Progenitor cell of endocrine pancreas (in vitro differentiated cells): ENCODE measurements at places on chromosomes 12 and 14.

- H3K36me3 ChIP-seq = no peaks in the 10 kb centered on the region
- no peak overlapping the region for H3K4me3 ChIP-seq
- peaks cover 13% of the 10 kb centered on the region for H3K27me3 ChIP-seq
- DNase-seq = no peak
- H3K4me1 ChIP-seq = peaks cover 18% of the 10 kb centered on the region
Measured at GRCh38 chr12:124298685-124299410, 4.0 kb downstream of the RFLNA start.

DNA sequence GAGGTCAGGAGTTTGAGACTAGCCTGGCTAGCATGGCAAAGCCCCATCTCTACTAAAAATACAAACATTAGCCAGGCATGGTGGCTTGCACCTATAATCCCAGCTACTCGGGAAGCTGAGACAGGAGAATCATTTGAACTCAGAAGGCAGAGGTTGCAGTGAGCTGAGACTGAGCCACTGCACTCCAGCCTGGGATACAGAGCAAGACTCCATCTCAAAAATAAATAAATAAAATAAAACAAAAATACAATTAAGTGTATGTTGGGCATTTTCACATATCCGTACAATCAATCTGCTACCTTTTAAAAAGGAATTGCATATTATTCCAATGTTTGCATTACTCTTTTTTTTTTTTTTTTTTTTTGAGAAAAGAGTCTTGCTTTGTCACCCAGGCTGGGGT is 47.7 kb upstream of the HECTD1 start:
- DNase-seq = no peak
- no peak overlapping the region for H3K4me3 ChIP-seq
- no peaks in the 10 kb centered on the region for H3K36me3 ChIP-seq
- no peaks in the 10 kb centered on the region for H3K27me3 ChIP-seq
- no peak overlapping the region for H3K27ac ChIP-seq

DNA sequence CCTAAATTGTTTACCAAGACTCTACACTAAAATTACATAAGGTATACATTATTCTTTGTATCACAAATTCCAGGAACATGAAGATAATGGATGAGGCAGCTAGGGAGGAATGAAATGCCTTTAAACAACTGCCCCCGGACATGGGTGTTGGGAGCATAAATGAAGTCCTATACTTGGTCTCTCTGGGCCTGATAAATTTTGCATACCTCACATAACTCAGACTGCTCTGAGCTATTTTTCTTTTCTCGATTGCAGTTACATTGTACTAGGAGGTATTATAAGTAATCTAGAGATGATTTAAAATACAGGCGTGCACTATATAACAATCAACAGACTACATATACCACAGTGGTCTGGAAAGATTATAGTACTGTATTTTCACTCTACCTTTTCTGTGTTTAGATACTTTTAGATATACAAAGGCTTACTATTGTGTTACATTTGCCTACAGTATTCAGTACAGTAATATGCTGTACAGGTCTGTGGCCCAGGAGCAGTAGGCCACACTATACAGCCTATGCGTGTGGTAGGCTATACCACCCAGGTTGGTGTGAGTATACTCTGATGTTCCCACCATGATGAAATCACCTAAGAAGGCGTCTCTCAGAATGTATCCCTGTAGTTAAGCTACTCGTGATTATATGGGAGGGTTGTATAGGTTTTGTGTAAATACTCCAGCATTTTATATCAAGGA is 14.3 kb downstream of the FNTB start:
- no peaks in the 10 kb centered on the region for H3K27me3 ChIP-seq
- no peak overlapping the region for H3K27ac ChIP-seq
- no peaks in the 10 kb centered on the region for H3K36me3 ChIP-seq
- DNase-seq = no peak
- H3K4me3 ChIP-seq = no peak overlapping the region
- peaks cover 6% of the 10 kb centered on the region for H3K4me1 ChIP-seq

GRCh38 chr14:95207475-95208233 is 50.3 kb upstream of the DICER1 start:
- no peak overlapping the region for H3K4me3 ChIP-seq
- no peaks in the 10 kb centered on the region for H3K27me3 ChIP-seq
- H3K4me1 ChIP-seq = peaks cover 11% of the 10 kb centered on the region
- peaks cover 23% of the 10 kb centered on the region for H3K36me3 ChIP-seq

DNA sequence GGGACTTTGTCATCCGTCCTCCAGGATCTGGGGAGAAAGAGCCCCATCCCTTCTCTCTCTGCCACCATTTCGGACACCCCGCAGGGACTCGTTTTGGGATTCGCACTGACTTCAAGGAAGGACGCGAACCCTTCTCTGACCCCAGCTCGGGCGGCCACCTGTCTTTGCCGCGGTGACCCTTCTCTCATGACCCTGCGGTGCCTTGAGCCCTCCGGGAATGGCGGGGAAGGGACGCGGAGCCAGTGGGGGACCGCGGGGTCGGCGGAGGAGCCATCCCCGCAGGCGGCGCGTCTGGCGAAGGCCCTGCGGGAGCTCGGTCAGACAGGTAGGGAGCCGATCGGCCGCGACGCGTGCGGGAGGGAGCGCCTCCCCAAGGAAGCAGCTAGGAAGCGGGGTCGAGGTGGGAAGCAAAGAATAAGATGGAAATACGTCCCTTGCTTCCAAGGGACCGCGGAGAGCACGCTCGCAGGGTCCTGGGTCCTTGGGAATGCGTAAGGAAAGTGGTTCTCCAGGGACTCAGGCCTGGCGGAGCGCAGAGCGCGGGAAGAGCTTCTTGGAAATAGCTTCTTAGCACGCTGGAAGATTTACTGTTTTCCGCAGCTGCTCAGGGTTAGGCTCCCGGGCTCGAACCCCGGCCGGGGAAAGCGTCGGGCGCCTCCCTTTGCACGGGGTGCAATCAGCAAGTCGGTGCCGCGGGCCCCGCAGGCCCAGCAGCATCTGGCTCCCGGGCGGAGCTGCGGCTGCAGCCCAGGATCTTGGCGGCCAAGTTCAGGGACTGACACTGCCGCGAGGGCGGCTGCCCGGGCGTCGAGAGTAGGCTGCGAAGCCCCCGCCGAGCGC is 457 bp downstream of the SOCS2 start:
- H3K27ac ChIP-seq = peak overlapping the region; percentile 88
- peaks cover 3% of the 10 kb centered on the region for H3K36me3 ChIP-seq
- DNase-seq = peak; percentile 32
- peaks cover 31% of the 10 kb centered on the region for H3K27me3 ChIP-seq

DNA sequence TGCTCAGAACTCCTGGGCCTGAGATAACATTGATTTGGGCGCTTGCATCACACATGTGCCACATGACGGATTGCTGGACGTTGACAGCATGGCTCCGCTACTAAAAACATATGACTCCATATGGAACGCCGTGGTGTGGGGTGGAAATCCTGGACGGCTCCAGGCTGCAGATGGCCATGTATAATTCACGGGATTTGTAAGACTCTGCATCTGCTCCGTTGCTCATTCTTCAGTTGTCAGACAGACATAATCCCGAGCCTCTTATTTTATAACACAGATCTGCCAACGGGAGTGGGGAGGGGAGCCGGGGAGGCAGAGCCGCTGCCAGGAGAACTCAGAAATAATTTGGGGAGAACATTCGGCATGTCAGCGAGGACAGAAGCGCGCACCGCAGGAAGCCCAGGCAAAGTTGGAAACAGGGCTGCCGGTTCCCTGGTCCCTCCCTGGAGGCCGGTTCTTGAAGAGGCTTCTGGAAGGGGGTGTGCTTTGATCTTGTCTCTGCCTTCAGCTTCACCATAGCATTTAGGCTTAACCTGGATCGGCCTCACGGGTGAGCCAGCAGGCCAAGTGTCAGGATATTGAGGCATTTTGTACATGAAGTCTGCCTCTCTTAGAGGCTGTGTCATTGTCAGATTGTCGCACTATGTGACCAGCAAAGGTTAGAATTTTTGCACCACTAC is 45.8 kb upstream of the MYL2 start:
- H3K27ac ChIP-seq = no peak overlapping the region
- no peak for DNase-seq
- H3K27me3 ChIP-seq = peaks cover 27% of the 10 kb centered on the region
- H3K36me3 ChIP-seq = no peaks in the 10 kb centered on the region
- no peaks in the 10 kb centered on the region for H3K4me1 ChIP-seq

DNA sequence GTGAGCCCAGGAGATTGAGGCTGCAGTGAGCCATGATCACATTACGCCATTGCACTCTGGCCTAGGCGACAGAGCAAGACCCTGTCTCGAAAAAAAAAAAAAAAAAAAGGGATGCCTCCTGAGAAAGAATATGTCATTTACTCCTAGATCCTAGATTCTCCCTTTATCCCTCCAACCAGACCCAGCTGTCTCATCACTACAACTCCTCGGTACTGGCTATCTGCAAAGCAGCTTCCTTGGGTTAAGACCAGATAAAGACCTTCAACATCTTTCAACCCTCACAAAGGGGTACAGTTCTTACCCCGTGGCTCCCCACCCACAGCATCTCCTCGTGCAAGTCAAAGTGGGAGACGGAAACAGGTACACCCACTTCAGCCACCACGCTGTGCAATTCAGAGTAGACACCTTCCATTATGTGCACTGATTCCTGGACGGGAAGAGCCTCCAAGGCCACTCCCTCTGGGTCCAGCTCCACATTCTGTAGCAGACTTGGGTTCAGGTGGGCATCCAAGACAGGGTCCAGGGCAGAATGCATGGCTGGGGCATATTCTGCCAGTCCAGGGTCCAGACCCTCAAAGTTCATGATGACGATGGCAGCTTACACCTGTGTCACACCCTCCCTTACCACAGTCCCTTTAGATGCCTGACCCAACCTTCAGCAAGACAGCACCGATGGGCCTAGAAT is 1.1 kb downstream of the PAN2 start:
- no peak for DNase-seq
- H3K4me3 ChIP-seq = peak overlapping the region; percentile 89
- H3K36me3 ChIP-seq = no peaks in the 10 kb centered on the region
- H3K27ac ChIP-seq = peak overlapping the region; percentile 99
- H3K4me1 ChIP-seq = peaks cover 11% of the 10 kb centered on the region

- no peak overlapping the region for H3K4me3 ChIP-seq
- no peak overlapping the region for H3K27ac ChIP-seq
- peaks cover 2% of the 10 kb centered on the region for H3K36me3 ChIP-seq
- no peak for DNase-seq
Measured at GRCh38 chr12:77555074-77555473, 275.6 kb upstream of the NAV3 start.

DNA sequence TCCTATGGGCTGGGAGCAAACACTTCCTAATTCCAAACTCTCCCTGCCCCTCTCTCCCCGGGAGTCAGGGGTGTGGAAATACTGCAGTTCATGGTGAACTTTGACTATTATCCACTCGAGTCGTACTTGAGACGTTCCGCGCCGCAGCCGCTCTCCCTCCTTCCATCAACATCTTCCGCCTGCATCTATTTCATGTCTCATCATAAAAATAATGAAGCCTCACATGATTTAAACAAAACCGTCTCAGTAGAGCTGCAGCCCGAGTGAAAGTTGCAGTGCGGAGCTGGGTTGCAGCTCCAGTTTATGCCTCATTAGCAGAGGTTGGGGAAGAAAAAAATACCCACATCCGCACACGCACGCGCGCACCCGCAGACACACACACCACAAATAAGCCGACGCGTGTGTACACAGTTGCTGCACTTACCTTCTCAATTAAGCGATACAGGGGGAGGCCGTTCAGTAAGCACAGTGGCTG is 283 bp downstream of the LMO3 start:
- H3K36me3 ChIP-seq = no peaks in the 10 kb centered on the region
- H3K27me3 ChIP-seq = peaks cover 39% of the 10 kb centered on the region
- DNase-seq = no peak
- H3K4me3 ChIP-seq = peak overlapping the region; percentile 86
- peak overlapping the region; percentile 88 for H3K27ac ChIP-seq

DNA sequence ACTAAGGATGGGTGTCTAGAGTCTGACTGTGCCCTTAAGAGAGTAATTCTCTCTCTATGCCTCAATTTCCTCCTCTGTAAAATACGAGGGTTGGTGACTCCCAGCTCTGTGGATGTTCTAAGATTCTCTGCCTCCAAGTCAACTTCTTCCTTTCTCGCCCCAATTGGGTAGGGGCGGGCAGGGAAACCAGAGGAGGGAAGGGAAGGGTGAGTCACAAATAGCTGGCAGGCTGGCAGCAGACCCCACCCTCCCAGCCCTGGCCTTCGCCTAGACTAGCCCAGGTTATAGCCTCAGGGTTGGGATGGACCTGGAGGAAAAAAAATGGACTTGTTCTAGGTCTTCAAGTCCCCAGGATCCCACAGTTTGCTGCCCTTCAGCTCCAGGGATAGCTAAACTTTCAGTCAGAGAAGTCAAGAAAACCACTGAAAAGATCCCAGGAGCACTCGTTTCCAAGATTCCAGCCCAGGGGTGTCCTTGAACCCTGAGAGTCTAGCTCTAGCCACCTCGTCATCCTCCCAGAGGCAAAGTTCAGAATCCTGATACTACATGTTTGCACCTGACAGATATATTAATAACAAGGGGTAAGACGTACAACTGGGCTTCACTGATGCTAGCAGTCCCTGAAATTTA is 2.3 kb downstream of the DGKA start:
- peaks cover 61% of the 10 kb centered on the region for H3K27me3 ChIP-seq
- no peak overlapping the region for H3K4me3 ChIP-seq
- no peaks in the 10 kb centered on the region for H3K36me3 ChIP-seq
- peaks cover 16% of the 10 kb centered on the region for H3K4me1 ChIP-seq

DNA sequence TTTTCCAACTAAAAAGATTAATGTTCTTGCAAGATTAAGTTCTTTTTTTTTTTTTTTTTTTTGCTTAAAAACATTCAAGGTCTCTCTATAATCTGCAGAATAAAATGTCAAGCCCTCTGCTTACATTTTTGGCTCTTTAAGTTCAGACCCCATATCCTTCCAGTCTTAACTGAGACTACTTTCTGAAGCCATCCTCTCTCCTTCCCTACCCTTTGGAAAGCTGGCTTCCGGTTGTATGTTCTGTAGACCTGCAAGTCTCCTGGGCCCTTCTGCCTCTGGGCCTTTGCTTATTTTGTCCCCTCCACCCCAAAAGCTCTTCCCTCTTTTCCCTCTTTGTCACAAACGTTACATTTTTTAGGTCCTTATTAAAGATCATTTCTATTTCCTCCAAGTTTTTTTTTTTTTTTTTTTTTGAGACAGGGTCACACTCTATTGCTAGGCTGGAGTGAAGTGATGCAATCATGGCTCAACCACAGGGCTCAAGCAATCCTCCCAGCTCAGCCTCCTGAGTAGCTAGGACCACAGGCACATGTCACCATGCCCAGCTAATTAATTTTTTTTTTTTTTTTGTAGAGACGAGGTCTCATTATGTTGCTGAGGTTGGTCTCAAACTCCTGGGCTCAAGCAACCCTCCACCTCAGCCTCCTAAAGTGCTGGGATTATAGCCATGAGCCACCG is 46.5 kb downstream of the PTPRB start:
- H3K4me1 ChIP-seq = no peaks in the 10 kb centered on the region
- no peak for DNase-seq
- H3K27me3 ChIP-seq = peaks cover 20% of the 10 kb centered on the region
- no peak overlapping the region for H3K4me3 ChIP-seq

- H3K4me1 ChIP-seq = no peaks in the 10 kb centered on the region
- no peaks in the 10 kb centered on the region for H3K36me3 ChIP-seq
- H3K27ac ChIP-seq = no peak overlapping the region
- no peak for DNase-seq
- H3K27me3 ChIP-seq = peaks cover 6% of the 10 kb centered on the region
Measured at GRCh38 chr14:99081156-99081765, 190.7 kb downstream of the BCL11B start.

GRCh38 chr12:63354969-63355368 is 204.0 kb upstream of the AVPR1A start:
- H3K36me3 ChIP-seq = no peaks in the 10 kb centered on the region
- H3K4me1 ChIP-seq = peaks cover 8% of the 10 kb centered on the region
- H3K27me3 ChIP-seq = no peaks in the 10 kb centered on the region
